ENCODE measurements at places on chromosomes 13 and 19.

DNA sequence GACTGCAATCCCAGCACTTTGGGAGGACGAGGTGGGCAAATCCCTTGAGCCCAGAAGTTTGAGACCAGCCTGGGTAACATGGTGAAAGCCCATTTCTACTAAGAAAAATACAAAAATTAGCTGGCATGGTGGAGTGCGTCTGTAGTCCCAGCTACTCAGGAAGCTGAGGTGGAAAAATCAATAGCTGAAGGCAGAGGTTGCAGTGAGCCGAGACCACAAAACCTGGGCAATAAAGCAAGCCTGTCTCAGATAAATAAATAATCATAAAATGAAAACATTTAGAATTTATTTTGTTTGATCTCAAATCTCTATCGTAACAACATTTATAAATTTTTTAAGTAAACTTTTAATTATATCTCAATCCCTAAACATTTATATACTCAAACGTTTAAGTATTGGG lies 36.6 kb downstream of the USP12 start:
- DNase-seq, result no peak

GRCh38 chr19:38152461-38153379 lies 71.3 kb downstream of the DPF1 start:
- DNase-seq, result no peak

DNA sequence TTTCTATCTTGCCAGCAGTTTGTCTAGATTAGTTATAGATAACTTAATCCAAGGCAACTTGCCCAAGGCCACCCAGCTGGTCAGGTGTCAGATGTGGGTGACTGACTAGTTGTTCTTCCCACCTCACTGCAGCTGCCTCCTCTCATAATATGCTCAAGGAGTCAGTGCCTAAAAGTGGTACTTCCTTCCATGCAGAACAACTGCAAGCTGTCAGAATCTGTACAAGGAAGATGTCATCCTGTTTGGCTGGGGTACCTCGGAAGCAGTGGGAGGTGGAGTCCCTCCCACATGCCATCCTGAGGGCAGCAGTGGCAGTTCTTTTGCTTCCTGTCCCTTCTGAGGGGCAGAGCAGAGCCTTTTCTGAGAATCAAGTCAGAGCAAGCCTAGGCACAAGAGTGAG lies 193.2 kb upstream of the RFC3 start:
- no peak for DNase-seq

- DNase-seq, result no peak
These were observed 432.2 kb upstream of the ZNF507 start for GRCh38 chr19:31913103-31913661.

DNA sequence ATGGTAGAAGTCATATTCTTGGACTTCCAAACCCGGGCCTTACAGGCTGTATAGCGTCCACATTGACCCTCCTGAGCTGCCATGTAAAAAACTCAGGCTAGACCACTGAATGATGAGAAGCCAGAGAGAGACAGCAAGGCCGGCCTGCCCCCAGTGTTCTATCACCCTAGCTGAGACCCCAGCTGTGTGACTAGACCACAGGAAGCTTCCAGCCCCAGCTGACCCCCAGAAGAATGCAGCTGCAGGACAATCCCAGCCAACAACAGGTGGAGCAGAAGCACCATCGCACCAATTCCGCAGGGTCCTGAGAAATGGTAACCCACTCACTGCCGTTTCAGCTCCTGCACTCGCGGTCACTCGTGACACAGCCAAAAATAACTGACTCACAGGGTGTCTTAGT lies 2.9 kb upstream of the ATP11A start:
- DNase-seq, result no peak

GRCh38 chr19:18119717-18120105 lies 22.1 kb downstream of the MAST3 start:
- no peak for DNase-seq

DNA sequence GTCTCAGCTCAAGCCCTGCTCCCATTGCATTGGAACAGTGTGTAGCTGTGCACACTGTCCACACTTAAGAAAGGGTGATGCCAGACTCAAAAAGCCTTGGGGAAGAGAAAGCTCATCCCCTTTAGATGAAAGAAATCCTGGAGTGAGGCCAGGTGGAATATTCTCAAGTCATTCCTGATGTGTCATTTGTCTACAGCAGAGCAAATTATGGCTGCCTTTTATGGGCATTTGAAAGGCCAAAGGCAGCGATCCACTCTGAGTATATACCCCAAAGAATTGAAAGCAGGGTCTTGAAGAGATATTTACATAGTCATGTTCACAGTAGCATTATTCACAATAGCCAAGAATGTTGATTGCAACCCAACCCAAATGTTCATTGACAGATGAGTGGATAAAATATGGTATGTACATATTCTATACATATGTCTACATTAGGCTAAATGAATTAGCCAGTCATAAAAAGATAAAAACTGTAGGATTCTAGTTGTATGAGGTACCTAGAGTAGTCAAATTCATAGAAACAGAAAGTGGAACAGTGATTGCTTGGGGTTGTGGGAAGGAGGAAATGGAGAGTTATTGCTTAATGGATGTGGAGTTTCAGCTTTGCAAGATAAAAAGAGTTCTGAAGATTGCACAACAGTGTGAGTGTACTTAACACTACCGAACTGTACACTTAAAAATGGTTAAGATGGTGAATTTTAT lies 214.9 kb downstream of the KCNRG start:
- no peak for DNase-seq
